Peyer's patch (tissue), 4 donors: ENCODE measurements at places on chromosomes 1 and 21. TPM values are rescaled to one million over a fixed set of nuclear protein-coding genes. Genes with fewer than 3 reads are reported as not detected.

The CELA2A gene
- total RNA-seq: not detected

The TMCO1 gene
- total RNA-seq: 29.7 TPM

The PLA2G2A gene
- total RNA-seq: 339 TPM

DNA sequence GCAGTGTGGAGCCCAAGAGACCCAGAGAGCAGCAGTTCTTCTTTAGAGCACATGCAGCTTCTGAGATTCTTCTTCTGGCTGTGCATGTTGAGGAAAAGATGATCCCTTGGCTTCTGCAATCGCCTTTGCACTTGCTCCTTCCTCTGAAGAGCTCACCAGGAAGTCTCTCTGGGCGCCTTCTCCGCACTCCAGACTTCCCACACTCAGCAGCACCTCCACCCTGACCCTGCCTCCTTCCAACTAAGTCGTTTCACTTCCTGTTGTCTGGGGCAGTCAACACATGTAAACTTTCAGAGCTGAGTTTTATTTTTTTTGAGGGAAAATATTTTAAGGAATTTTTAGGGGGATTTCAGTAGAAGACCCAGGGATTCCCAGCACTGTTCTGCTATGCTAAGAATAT, 73.4 kb upstream of the F3 start:
- no peak overlapping the region for H3K27ac ChIP-seq
- H3K36me3 ChIP-seq: no peaks in the 10 kb centered on the region
- no peak for DNase-seq
- H3K27me3 ChIP-seq: no peaks in the 10 kb centered on the region

DNA sequence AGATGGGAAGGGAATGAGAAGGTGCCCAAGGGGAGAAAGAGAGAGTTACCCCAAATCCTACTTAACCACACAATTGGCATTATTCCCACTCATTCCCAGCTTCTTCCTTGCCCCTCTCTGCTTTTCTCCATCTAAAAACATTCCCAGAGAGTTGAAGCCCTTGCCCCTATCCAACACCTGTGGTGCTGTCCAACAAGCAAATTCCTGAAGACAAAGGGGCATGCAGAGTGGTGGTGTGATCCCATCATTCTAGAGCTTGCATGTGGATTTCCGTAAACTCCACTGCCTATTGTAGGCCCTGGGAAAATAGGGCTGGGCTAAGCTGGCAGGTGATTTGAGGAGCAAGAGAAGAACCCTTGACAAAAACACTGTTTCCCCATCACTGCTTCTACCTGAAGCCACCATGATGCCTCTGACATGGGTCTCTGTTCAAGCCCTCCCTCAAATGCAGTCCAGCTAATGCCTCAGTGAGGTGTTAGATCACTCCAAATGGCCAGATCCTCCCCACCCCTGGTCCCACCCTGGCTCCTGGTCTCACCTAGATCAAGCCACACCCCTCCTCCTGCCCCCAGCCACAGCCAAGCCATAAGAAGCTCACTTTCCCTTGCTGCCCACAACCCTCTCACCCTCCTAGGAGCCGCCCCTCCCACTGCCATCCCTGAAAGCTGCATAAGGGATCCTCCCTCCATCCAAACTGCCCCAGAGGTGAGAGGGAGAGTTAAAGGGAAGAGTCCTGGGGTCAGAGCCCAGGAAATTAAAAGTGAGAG, 29.5 kb downstream of the SYT2 start:
- H3K4me3 ChIP-seq: no peak overlapping the region
- no peaks in the 10 kb centered on the region for H3K27me3 ChIP-seq
- H3K36me3 ChIP-seq: no peaks in the 10 kb centered on the region
- no peaks in the 10 kb centered on the region for H3K4me1 ChIP-seq

GRCh38 chr1:30527511-30528140, 195.8 kb downstream of the MATN1 start:
- no peaks in the 10 kb centered on the region for H3K36me3 ChIP-seq
- H3K4me3 ChIP-seq: no peak overlapping the region
- DNase-seq: no peak
- no peaks in the 10 kb centered on the region for H3K4me1 ChIP-seq
- H3K27ac ChIP-seq: no peak overlapping the region
